ENCODE measurements at places on chromosomes 6 and 20.

GRCh38 chr6:27031302-27031701 lies 216.2 kb upstream of the PRSS16 start:
- no peak for DNase-seq

GRCh38 chr6:133551436-133551835 lies 310.3 kb downstream of the EYA4 start:
- no peak for DNase-seq

DNA sequence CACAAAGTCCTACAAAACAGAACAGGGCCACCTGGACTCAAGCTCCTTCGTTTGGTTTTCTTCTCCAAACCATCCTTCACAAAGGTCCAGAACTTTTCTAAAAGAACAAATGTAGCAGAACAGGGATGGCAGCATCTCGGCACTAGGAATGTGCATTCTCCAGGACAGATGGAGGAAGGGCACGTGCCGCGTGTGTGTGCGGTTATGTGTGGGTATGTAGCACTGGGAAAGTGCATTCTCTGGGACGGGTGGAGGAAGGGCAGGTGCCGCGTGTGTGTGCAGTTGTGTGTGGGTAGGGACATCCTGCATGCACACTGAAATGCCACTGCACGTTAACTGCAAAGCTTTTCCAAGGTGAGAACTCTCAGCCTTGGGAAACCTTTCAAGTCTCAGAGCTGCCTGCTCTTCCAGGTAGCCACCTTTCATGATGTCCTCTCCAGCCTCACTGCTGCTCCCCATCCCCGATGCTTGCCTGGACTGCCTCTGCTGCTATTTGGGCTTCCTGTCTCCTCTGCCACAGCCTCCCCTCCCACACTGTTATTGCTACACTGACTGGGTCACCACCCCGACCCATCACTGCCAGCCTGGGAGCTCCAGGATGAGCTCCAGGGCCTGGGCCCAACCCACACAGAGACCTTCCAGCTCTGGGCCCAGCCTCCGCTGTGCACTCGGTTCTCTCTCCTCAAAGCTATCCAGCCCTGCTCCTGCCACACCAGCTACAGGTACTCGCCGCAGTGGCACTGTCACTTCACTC lies 47.6 kb downstream of the EZR start:
- DNase-seq: no peak

- no peak for DNase-seq
These were observed 23.9 kb downstream of the ADTRP start for GRCh38 chr6:11754625-11755271.

DNA sequence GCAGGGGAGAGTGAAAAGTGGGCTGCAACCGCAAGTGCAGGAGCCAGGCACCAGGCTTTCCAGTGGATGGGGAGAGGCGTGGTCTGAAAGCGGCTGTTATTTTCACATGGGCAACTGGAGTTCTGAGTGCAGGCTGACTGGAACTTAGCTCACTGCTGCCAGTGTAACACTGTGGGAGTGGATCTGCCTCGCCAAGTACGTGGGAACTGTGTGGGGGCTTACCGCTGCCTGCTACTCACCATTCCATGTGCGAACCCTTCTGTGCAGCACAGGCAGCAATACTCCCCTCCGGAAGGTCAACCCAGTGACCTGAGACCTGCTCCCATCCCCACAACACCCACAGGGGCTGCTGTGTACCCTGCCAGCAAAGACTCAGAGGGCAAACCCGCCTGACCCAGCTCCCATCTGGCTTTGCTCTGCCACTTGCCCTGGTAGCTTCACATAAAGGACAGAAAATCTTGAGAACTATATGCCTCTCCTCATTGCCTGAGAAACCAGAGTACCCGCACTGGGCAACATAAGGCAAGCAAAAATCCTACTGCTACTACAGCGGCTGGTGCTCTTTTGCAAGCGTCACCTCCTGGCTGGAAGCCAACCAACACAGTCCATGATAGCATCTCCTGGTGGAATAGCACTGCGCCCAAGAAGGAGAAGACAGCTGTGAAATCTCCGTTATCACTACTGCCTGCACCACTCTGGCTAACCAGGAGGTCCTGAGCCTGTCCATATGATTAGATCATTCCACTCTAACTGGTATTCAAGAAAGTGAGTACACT lies 54.4 kb upstream of the SIRPG start:
- DNase-seq: no peak

DNA sequence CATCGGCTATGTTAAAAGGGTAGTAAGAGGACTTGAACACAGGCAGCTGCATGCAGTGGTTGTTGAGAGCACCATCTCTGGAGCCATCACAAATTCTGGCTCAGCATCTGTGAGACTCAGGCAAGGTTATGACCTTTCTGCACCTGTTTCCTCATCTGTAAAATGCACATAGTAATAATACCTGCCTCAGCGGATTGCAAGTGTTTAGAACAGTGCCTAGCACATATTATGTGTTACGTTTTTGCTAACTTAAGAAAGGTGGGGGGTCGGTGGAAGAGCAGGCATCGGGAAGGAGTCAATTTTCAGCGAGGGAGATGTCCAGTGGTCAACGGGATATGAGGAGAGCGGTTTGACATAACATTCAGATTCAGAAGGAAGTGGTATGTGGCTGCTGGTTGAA lies 2.9 kb downstream of the LY6G5C start:
- DNase-seq: no peak

DNA sequence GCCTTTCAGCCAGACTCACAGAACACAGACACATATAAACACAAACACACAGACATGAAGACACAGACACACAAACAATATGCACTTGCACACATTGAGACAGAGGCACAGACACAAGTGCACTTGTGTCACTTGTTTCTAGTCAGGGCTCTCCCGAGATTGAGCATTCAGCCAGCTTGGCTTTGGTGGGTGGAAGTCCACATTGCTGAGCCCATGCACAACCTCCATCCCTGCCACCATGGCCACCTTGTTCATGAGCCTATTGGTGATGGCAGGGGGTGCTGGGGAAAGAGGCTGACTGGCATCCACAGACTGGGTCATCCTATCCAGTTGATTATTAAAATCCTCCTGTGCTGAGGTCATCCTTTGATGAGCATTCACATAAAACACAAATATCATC lies 11.5 kb upstream of the CST7 start:
- DNase-seq: no peak

DNA sequence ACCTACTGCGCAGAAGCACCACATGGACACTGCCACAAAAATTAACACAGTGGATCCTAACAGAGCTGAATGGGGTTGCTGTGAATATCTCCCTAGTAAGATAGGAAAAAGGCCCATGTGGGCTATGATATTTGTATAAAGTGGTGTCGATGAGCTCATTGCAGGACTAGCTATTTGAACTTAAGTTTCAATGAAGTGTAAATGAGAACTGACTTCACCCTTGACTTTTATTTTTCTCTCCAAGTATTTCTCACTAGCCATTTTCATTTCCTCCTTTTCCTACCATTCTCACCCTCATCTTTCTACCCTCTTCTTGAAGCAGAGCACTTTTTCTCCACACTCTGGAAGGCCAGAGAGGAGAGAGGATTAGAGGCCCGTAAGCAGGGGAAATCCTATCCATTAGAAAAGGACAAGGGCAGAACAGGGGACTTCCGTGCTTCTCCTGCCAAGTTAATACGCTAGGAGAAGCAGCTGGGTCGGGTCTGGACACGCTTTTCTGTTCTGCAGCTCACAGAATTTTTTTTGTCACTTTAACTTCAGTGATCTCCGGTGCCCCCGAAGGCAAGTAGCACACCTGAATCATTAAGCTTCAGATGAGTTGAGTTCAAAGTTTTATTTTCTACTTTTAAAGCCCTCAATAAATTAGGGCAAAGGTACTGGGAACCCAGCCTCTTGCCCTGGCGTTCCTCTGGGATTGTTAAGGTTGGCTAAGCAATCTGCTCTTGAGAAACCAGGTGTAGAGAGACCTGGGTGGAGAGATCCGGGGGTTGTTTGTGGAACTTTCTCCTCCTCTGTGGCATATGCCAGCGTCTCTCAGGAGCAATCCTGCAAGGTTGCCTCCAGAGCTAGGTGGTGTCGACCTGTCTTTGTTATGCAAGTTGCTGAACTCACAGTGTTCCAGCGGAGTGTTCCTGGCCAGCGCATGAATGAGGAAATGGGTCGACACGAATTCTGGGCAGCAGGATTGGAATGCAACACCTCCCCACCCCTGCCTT lies 56.2 kb upstream of the ARID1B start:
- no peak for DNase-seq

DNA sequence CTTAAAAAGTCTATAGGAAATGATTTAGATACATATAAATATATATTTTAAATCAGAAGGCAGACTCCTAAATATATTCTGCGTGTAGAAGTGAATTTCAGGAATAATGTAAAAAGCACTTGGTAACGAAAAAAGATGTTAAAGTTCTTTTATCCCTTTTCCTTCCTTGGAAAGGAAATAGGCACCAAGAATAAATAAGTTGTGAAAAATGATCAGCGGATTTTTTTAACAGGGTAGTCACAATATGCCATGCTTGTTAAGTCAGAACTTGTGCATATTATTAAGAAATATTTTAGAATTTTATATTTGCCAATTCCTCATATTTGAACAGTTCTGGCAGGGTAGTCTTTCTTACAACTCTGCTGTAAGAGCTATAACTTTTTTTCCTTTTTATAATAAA lies 173.8 kb downstream of the CD83 start:
- DNase-seq: no peak
